ENCODE measurements at places on chromosomes 6 and 20. TPM values are rescaled to one million over a fixed set of nuclear protein-coding genes. Genes with fewer than 3 reads are reported as not detected.
A peak's percentile ranks its signal among the peaks of the same experiment; 100 is the strongest.

CDH26 gene
- total RNA-seq = 13.4 TPM

SEC63 gene
- 111 TPM for total RNA-seq

LPIN3 gene
- total RNA-seq = 18.4 TPM

LST1 gene
- not detected for total RNA-seq

BCKDHB gene
- 34.8 TPM for total RNA-seq

- H3K36me3 ChIP-seq = no peaks in the 10 kb centered on the region
- H3K27me3 ChIP-seq = peaks cover 4% of the 10 kb centered on the region
- DNase-seq = no peak
- no peak overlapping the region for H3K4me3 ChIP-seq
- no peak overlapping the region for H3K27ac ChIP-seq
- H3K4me1 ChIP-seq = peaks cover 2% of the 10 kb centered on the region
Measured at GRCh38 chr6:168000198-168001028, 2.9 kb downstream of the KIF25 start.

DNA sequence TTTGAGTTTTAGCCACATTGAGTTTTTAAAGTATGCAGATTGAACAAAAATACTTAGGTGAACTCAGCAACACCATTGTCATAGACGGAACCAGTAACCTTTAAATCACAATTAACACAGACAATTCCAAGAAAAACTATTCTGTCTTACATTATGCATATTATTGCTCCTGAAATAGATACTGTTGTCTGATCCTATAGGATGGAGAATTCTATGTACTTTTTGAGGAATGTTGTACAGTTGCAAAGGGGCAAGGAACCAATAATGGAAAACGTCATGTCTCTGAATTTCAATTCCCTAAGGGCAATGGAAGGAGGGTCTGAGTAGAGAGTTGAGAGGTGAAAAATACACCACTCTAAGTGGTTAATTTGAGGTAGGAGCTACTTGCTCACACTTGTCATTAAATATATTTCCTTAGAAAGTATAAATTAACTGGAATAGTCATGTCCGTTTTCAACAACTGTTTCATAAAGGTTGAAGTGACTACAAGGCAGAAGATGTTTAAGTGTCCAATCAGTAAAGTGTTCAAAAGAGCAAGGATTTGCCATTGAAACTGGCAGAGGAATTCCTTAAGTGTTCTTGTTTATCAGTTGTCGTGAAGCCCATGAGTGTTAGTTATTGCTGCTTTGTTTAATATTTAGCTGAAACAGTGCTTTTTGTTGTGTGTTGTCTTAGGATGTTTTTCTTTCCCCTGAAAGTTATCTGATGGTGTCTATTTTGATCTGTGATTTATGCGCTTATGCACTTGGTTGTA is 1.3 kb downstream of the NKAIN2 start:
- H3K27me3 ChIP-seq = peaks cover 53% of the 10 kb centered on the region
- peak overlapping the region; percentile 75 for H3K4me3 ChIP-seq
- H3K4me1 ChIP-seq = peaks cover 5% of the 10 kb centered on the region

- no peaks in the 10 kb centered on the region for H3K36me3 ChIP-seq
- peaks cover 3% of the 10 kb centered on the region for H3K27me3 ChIP-seq
- no peak overlapping the region for H3K4me3 ChIP-seq
- DNase-seq = no peak
- H3K4me1 ChIP-seq = peaks cover under 1% of the 10 kb centered on the region
Measured at GRCh38 chr20:41664584-41664983, 46.4 kb upstream of the CHD6 start.

DNA sequence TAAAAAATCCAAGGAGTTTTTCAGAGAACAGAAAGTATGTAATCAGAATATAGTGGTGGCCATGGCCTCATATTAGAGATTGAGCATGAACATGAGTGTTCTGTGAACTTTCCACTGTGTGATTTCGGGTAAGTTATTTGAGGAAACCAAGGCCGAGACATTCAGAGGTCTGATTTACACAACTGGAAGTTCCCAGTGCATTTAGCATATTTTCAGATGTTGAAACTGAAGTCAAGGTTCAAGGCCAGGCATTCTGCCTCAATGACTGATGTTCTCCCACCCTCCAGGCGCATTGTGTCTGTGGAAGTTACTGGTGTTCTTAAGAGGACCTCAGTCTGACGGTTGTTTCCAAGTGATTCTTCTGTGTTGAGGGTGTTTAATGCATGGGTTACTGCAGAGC is 26.2 kb downstream of the RNF144B start:
- no peaks in the 10 kb centered on the region for H3K27me3 ChIP-seq
- H3K36me3 ChIP-seq = no peaks in the 10 kb centered on the region
- no peaks in the 10 kb centered on the region for H3K4me1 ChIP-seq
- no peak overlapping the region for H3K4me3 ChIP-seq
- no peak overlapping the region for H3K27ac ChIP-seq
- DNase-seq = no peak

DNA sequence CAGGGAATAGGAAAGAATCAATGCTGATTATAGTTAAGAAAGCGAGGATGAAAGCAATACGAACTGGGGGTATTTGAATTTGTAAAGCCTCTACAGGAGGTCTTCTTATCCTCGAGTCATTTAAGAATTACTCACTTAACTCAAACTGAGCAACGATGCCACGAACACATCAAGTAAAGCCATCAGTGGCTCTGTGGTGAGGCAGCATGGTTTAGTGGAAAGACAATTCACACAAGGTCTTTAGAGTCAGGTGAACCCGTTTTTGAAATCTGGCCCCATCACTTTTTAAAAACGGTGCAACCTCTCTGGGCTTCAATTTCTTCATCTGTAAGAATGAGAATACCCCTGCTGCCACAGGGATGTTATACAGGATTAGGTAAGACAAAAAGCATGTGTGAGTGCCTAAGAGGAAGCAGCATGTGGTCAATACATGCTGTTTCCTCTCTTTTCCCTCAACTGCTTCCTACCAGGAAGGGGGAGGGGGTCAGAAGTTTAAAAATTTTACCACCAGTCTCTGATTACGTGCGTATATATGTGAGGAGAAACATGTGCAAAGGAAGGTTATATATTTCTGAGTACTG is 162.0 kb downstream of the BTBD9 start:
- H3K36me3 ChIP-seq = no peaks in the 10 kb centered on the region
- H3K27me3 ChIP-seq = peaks cover 52% of the 10 kb centered on the region
- no peak overlapping the region for H3K27ac ChIP-seq
- DNase-seq = no peak
- no peaks in the 10 kb centered on the region for H3K4me1 ChIP-seq

DNA sequence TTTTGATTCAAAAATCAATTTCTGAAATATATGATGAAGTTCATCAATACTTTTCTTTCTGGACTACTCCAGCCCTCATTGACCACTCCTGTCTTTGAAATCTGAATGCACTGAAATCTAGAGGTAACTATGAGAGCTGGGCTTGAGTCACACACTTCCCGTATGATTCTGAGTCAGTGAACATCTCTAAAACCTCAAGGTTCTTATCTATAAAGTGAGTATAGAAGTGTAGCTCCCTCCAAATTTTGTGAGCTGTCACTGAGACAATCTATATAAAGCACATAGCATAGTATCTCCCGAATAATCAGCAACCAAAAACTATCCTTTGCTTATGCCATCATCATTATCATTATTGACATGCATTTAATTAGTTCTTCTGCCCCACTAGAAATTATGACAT is 182.4 kb downstream of the TSHZ2 start:
- no peak for DNase-seq
- H3K4me3 ChIP-seq = no peak overlapping the region
- H3K4me1 ChIP-seq = peaks cover 21% of the 10 kb centered on the region
- no peak overlapping the region for H3K27ac ChIP-seq

DNA sequence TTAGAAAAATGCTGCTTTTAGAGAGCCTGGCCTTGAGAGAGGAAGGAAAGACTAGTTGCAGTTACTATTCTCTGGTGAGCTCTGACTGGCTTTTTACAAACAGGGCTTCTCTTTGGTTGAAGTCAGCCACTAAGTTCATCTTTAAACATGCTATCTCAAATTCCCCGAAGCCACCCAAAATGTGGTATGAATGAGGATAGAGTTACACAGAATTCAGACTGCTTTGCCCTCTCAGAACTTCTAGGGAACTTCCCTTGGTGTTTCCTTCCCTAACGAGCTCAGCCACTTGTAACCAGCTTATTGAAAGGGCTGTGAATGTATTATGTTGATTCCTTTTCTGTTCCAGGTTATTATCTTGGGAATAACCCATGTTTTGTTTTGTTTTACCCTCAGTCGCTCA is 73.5 kb downstream of the EFHC1 start:
- no peaks in the 10 kb centered on the region for H3K27me3 ChIP-seq
- H3K4me3 ChIP-seq = no peak overlapping the region
- peaks cover 10% of the 10 kb centered on the region for H3K36me3 ChIP-seq
- no peak for DNase-seq

- H3K4me3 ChIP-seq = no peak overlapping the region
- H3K27me3 ChIP-seq = peaks cover under 1% of the 10 kb centered on the region
- DNase-seq = no peak
- H3K4me1 ChIP-seq = peaks cover 29% of the 10 kb centered on the region
Measured at GRCh38 chr6:46011188-46012085, 4.2 kb downstream of the CLIC5 start.

- H3K27me3 ChIP-seq = peaks cover 16% of the 10 kb centered on the region
- no peaks in the 10 kb centered on the region for H3K36me3 ChIP-seq
- no peaks in the 10 kb centered on the region for H3K4me1 ChIP-seq
- no peak for DNase-seq
- no peak overlapping the region for H3K27ac ChIP-seq
Measured at GRCh38 chr6:105967917-105968602, 118.1 kb upstream of the PRDM1 start.

DNA sequence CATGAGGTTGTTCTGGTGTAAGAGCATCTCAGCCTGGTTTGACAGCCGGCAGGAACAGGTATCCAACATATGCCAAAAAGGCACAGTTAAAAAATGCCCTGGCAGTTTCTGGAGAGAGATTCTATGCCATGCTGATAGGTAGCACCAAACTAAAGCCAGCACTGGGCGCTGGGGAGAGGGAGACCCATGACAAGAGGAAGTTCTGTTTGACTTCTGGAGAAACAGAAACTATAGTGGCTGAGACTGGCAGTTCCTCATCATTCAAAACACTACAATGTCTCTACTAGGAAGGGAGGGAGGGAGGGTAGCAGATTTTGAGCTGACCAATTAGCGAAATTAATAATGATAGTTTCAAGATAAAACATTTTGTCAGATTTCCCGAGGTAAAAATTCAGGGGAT is 174.1 kb downstream of the ADAT2 start:
- H3K36me3 ChIP-seq = peaks cover 3% of the 10 kb centered on the region
- no peak overlapping the region for H3K27ac ChIP-seq
- no peak overlapping the region for H3K4me3 ChIP-seq
- DNase-seq = no peak
- no peaks in the 10 kb centered on the region for H3K4me1 ChIP-seq
- H3K27me3 ChIP-seq = no peaks in the 10 kb centered on the region

- H3K27me3 ChIP-seq = peaks cover 5% of the 10 kb centered on the region
- H3K4me3 ChIP-seq = no peak overlapping the region
Measured at GRCh38 chr20:1190847-1191246, 6.1 kb upstream of the TMEM74B start.
